ENCODE measurements at places on chromosomes 6 and 20.

- no peak for DNase-seq
These were observed 2.6 kb downstream of the UBE2V1 start for GRCh38 chr20:50110141-50111047.

- no peak for DNase-seq
These were observed 97.4 kb downstream of the IRF4 start for GRCh38 chr6:489001-489400.

DNA sequence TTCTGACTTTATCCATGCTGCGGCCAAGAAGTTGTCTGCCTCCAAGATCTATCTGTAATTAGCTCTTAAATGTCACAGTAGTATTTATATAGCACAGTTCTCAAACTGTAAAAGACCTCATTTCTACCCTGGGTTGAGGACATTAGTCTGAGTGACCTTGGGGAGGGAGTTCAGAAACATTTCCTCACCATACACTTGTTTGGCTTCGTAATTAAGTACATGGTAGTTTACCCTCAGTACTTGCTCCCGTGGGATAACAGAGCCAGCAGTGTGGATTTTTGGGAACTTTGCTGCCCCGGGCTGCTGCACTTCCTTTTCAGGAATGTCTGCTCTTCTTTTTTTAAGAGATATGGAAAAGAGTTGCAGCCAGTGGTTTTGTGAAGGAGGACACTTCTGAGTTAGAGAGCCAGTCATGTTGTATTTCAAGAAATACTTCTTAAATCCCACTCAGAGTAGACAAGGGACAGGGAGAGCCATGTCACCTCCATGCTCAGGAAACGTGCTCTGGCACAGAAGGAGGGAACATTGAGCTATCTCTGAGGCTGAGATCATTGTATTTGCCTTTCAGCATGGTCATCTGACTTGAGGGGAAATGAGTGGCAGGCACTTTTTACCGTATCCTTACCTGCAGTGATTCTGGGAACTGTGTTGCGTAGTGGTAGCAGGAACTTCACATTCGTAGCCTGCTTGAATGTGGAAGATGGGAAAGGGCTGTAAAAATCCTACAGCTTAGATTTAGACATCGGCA, 33.6 kb downstream of the RPRD1B start:
- no peak for DNase-seq

GRCh38 chr20:49894073-49894470, 21.3 kb downstream of the SPATA2 start:
- no peak for DNase-seq

DNA sequence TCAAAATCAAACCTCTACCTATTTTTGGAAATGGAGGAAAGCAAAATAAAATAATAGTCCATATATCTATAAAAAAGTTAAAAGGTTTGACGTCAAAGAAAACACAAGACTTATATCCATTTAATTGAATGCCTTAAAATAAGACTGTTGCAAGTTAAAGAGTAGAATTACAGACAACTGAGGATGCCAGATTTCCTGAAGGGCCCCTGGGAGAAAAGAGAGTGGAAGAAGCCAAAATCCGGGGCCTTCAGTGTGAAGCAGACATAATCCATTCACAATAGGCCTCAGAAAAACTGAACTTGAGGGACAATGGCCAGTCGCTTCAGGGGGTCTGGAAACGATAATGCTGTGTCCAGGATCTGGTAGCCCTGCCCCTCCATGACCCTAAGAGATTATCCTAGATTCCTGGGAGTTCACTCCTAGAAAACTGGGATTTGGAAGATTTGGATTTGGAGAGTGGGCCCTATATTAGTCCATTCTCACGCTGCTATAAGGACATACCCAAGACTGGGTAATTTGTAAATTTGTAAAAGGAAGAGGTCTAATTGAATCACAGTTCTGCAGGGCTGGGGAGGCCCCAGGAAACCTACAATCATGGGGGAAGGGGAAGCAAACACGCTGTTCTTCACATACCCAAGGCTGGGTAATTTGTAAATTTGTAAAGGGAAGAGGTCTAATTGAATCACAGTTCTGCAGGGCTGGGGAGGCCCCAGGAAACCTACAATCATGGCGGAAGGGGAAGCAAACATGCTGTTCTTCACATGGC, 94.0 kb upstream of the SLC2A12 start:
- no peak for DNase-seq

DNA sequence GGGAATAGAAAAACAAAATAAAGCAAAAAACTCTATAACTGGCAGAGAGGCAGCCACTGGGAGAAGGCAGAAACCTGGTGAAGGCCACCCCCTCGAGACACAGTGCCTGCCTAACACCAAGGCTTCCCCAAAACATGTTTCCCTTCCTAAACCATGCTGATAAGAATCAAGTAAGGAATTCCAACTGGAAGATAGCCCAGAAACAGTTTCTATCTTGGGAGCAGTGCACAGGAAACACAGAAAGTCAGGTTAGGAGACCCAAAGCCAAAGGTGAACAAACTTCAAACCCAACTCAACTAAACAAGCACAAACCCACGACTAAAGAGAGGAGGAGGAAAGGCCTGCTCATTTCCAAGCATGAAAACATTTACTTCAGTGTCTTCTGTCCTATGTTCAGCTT, 433.7 kb upstream of the RGS17 start:
- no peak for DNase-seq

GRCh38 chr20:6718662-6719368, 48.7 kb upstream of the BMP2 start:
- DNase-seq: no peak

DNA sequence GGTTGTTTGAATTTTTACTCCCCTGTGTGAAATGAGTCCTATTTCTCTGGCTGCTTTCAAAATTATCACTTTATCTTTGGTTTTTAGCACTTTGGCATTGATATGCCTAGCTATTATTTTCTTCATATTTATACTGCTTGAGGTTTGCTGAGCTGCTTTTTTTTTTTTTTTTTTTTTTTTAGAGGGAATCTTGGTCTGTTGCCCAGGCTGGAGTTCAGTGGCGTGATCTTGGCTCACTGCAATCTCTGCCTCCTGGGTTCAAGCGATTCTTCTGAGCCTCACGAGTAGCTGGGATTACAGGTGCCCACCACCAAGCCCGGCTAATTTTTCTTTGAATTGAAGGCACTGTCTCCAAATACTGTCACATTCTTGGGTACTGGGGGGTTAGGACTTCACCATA, 40.6 kb downstream of the STXBP5 start:
- no peak for DNase-seq

- no peak for DNase-seq
These were observed 93.6 kb downstream of the ANKRD6 start for GRCh38 chr6:89526563-89526869.

GRCh38 chr6:129493354-129493902, 216.5 kb downstream of the ARHGAP18 start:
- no peak for DNase-seq

- DNase-seq: no peak
These were observed 24.1 kb downstream of the IL17A start for GRCh38 chr6:52210227-52210626.

- DNase-seq: no peak
These were observed 4.4 kb upstream of the RUNX2 start for GRCh38 chr6:45323656-45324224.

- no peak for DNase-seq
These were observed 12.3 kb upstream of the COL9A1 start for GRCh38 chr6:70315079-70315751.

DNA sequence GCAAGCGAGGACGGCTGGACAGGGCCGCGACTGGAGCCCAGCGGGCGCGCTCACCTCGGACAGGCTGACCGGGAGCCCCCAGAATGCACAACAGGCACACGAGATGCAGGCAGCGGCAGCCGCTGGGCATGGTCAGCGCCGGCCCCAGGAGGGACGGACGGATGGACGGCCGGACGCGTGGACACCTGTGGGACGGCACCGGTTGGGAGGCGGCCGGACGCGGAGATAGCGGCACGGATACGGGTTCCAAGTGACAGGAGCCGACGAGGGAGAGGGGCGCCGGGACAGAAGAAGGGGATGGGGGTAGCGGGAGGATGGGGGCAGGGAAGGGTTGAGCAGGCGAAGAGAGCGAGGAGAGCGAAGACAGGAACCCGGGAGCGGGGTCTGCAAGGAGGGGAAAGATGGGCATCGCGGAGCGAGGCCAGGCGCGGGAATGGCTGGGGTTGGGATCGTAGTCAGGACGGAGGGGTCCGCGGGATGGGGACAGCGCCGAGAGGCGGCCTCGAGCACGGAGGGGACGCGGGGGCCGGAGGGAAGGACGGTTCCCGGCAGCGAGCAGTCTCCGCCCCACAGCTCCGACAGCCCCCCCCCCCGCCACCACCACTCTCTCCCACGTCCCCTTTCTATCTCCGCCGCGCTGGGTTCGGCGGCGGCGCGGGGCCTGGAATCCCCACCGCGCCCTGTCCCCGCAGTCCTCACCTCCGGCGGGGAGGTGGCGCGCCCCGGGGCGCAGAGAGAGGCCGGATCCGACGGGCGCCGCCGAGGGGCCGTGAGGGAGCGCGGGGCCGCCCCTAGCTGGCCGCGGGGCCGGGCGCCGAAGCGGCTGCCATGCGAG, 435 bp downstream of the DLK2 start:
- DNase-seq: no peak

- DNase-seq: no peak
These were observed 16.8 kb upstream of the SIRPG start for GRCh38 chr20:1674361-1674760.

DNA sequence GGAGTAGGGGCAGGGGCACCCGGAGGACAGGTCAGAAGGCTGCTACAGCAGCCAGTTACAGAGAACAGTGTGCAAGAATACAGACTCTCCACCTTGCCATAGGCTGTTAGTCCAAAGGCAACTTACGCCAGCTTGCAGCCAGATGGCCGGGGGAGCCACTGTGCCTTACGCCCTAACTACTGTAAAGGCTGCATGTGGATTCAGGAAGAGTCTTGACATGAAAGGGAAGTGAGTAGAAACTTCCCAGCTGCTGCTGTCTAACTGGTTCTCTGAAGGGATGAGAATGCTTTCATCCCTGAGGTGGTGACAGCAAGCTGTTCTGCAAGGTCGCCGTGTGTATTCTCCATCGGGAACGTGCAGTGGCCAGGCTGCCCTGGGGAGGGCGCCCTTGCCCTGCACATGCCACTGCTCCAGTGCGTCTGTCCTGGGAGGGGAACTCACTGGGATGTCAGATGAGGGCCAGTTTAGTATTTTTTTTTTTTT, 46.1 kb downstream of the LYRM4 start:
- DNase-seq: no peak

DNA sequence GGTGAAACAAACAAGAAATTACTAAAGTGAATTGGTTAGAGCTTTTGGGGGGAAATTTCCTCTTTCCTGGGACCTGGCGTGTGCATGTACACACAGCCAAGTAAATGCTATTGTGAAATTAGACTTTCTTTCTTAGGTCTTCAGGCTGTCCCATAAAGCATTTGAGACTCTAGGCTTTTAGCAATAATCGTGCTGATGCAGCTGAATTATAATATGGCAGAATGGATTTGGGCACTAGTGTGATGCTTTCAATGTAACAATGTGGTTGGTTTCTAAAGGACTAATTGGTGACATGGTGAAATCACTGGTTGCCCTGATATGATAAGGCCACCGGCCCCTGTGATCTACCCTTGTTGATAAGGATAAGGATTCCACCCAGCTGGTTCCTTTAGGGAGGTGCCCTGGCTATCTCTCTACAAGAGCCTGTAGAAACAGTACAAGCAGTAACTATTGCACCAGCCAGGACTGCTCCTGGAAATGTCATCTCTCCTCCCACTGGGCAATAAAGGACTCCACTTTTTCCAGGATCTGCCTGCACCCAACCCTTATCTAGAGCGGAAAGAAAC, 164.1 kb downstream of the TFAP2A start:
- DNase-seq: no peak

GRCh38 chr6:161476711-161477110, 202.8 kb upstream of the AGPAT4 start:
- DNase-seq: no peak

- DNase-seq: no peak
These were observed 134.0 kb upstream of the GRIK2 start for GRCh38 chr6:101259505-101259904.

DNA sequence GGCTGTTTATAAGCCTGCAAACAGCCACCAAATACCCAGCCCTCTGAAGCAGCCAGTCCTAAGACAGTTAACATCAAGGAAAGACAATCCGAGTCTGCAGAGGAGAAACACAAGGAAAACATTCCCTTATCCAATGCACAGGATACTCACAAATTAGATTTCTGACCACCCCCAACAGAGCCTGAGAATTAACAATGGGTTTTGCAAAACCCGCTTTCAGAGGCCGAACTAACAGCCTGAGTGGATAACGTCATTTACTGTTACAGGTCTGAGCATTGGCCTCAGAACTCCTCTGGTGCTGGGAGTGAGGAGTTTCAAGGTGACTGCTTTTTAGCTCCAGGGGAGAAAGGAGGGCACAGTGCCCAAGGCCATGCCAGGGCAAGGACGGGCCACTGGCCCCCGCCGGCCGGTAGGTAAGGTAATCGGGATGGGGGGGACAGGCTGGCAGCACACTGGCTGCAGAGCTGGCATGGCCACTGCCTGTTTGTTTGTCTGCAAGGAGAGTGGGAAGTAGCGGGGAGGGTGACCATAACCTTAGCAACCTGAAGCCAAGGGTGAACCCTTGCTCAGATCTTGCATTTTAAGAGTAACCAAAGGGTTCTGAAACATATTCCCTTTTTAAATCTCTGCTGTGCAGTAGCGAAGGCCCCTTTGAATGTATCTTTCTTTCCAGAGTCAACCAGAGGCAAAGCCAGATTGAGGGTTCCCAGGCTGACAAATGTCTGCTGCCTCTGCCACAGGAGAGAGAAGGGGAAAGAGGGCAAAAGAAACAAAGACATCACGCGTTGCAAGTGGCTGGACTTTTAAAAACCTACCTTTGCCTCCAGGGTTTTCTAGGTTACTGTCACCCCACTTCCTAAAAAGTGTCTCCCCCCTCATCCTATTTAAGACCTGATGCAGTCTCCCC, 3.9 kb downstream of the ZMYND8 start:
- DNase-seq: no peak

GRCh38 chr6:81304466-81304865, 448.0 kb downstream of the TENT5A start:
- no peak for DNase-seq

- no peak for DNase-seq
These were observed 6.4 kb downstream of the ATXN1 start for GRCh38 chr6:16754876-16755275.

GRCh38 chr6:149897015-149897697, 757 bp downstream of the RAET1E start:
- DNase-seq: peak; percentile 55

DNA sequence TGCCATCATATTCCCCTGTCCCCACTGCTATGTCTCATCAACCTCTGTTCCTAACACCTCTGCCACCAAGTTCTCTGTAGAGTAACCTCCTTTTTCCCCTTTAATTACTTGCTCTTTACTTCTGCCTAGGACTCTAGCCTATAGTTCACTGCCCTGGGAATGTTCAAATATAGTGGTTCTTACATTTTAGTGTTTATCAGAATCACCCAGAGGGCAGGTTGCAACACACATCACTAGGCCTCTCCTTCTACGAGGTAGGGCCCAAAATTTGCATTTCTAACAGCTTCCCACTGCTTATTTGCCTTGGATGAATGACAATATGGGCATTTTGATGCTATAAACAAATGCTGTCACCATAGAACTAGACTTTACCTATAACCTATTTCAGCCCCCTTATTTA, 23.1 kb upstream of the C6orf141 start:
- no peak for DNase-seq

- DNase-seq: no peak
These were observed 786 bp downstream of the ADRM1 start for GRCh38 chr20:62303340-62304226.

All from AG04449 (cell line).